ENCODE measurements at places on chromosomes 4 and X.

DNA sequence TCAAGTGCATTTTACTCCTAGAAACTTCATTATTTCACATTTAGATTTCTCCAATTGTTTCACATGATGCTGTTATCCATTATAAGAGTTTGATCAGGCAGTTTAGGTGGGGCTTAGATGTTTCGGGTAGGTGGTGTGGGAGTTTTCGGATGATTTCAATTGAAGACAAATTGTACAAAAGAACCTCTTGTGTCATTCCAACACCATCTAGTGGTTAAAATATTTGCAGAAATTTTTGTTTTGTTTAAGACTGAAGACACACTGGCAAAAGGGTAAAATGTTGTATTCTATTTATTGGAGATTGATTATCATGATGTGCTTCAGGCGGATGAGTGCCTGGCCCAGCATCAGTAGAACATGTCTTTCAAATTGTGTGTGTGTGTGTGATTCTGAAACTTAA is 212.7 kb downstream of the SH3BGRL start:
- no peak for DNase-seq

- no peak for DNase-seq
These were observed 57.3 kb downstream of the STOX2 start for GRCh38 chr4:183962419-183962818.

- no peak for DNase-seq
These were observed 112.5 kb upstream of the ATP6AP2 start for GRCh38 chrX:40468033-40468846.

DNA sequence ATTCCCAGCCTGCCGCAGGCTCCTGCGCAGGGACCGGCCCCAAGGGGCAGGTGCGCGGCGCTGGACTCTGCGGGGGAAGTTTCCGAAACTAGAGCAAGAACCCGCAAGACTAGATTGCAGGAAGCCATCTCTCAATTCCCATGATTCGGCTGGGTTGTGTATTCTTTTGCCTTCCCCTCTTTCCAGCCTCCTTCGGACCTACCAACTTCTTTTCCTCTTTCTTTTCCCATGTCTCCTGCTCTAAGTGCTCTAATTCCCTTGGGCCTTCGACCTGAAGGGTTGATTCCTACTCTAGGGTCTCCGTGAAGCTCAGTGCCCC is 645 bp upstream of the OPHN1 start:
- DNase-seq = no peak

DNA sequence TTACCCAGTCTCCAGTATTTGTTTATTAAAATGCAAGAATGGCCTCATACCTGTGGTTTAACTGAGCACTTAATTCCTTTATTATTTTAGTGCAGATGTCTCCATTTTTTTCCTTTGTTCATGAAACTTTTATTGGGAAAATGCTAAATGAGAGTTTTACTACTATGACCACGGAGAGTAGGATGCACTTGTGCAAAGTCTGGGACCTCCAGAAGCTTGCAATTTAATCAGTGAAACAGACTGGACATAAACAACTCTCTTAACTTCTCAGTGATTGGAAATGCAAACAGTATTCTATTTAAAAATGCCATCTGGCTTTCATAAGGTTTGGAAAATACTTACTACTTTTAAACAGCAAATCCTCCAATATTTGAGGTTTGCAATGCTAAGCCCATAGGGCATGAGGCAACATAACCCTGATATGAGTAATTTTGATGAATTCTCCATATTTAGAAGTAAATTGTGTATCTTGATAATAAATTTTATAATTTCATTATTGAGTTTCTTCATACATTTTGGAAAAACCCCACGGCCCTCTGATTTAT is 718.7 kb upstream of the MAGEB2 start:
- no peak for DNase-seq

- DNase-seq = no peak
These were observed 888.0 kb downstream of the TRAM1L1 start for GRCh38 chr4:116197317-116197809.

GRCh38 chrX:122517786-122518185 is 666.3 kb upstream of the GRIA3 start:
- DNase-seq = no peak

- DNase-seq = no peak
These were observed 8.4 kb upstream of the HERC3 start for GRCh38 chr4:88583631-88584470.

- no peak for DNase-seq
These were observed 20.3 kb downstream of the MEPE start for GRCh38 chr4:87853108-87853507.

DNA sequence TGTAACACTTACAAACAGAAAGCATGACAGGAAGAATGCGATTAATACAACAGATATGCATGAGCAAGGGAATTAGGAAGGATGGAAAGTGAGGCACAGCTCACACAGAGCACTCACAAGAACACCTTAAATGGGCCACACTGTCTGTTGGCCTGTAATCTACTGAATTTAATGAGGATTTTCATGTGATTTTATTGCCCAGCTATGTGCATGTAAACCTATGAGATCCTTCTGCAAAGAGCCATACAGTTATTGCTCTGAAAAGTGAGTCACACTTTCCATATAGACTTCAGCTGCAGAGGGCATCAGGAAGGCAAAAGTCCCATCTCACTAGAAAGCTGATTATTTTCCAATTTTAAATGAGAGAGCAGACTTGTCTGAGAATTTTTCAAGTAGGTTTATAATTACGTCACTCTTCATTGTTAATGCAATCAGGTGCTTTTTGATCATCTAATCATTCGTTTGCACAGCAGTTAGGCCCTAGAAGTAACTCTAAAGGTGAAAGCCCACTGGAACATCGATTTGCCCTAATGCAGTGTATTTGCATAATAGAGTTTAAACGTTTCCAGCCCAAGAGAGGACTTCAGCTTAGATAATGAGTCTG is 832.7 kb upstream of the INTU start:
- no peak for DNase-seq

DNA sequence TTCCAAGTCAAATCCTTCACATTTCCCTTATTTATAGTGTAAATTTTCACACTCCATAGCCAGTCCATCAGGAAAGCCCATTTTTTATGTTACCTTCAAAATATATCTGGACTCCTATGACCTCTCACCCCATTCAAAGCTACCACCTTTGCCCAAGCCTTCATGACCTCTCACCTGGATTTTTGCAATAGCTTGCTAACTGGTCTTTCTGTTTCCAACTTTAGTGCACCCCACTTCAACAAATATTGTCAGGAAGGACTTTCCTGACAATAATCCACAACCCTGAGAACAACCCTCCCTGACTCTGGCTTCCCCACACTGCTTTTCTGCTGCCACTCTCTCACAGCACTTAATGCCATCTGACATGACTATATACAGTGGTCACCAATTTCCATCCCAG is 33.4 kb downstream of the ASIC5 start:
- DNase-seq = no peak

GRCh38 chrX:1387141-1387776 is 4.7 kb downstream of the SLC25A6 start:
- DNase-seq = no peak

DNA sequence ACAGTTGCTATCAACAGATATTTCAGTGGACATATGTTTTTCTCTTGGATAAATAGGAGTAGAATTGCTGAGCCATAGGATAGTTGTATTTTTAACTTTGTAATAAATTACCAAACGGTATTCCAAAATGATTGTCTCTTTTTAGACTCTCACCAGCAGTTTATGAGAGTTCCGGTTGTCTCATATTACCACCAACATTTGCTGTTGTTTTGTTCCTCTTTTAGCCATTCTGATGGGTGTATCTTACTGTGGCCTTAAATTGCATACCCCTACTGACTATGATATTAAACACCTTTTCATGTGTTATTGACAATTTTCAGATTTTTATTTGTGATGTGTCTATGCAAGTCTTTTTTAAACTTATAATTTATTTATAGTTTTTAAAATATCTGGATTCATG is 39.7 kb downstream of the SNX25 start:
- no peak for DNase-seq

DNA sequence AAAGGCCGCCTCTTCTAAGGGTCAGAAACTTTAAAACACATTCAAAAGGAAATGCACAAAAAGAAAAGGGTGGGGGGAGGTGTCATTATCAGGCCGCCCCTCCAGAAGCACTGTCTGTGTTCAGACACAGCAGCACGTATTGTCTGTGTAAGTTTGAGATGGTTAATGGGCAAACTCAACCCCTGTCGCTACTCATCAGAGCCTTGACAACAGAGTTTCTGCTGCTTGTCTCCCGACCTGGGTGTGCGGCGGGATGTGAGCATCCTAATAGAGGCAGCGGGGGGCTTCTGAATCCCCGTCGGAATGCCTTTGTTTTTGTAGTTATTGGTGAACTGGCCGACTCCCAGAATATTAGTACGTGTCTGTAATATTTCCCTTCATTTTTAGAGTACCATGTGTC is 158.9 kb downstream of the DCTD start:
- DNase-seq = no peak

DNA sequence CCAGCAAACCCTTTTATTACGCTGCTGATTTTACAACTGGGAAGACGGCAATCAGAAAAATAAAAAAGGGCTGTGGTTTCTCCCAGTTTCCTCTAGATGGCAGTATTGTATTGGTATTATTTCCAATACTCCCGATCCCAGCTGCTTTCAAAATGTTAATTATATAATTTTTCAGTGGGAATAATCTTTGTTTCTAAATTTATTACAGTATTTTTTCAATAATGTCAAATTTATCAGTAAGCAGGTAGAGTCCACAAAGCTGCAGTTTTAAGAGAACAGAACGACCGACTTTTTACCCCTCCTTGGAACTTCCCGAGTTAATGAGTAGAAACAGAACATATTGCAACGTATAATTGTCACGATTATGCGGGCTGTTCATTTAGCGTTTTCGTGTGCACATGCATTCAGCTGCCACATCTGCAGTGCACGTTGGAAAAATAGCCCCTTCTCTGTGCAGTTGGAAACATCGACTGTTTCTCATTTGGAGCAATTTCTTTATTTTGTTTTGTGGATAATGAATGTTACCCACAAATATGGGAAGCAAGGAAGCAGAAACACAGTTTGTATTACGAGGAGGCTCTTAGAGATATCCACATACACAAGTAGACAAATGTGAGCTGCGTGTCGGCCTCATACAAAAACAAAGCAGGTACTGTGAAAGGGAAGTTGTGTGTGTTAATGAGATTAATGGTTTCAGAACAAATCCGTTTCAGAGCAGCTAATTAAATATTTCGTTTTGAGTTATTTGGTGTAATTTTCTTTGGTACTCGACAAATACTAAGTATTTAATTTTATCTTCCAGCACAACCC is 188.0 kb downstream of the STIM2 start:
- DNase-seq = no peak

GRCh38 chrX:37603938-37604409 is 32.5 kb downstream of the LANCL3 start:
- no peak for DNase-seq

GRCh38 chr4:39278476-39278875 is 87.7 kb downstream of the RFC1 start:
- DNase-seq = no peak

- DNase-seq = no peak
These were observed 404.8 kb downstream of the NLGN4X start for GRCh38 chrX:5823903-5824302.

- DNase-seq = no peak
These were observed 9.8 kb downstream of the PWWP3B start for GRCh38 chrX:106177982-106178321.

GRCh38 chr4:176793060-176793605 is 411 bp upstream of the VEGFC start:
- DNase-seq = no peak

- DNase-seq = no peak
These were observed 82.9 kb downstream of the PDLIM5 start for GRCh38 chr4:94534401-94535312.

DNA sequence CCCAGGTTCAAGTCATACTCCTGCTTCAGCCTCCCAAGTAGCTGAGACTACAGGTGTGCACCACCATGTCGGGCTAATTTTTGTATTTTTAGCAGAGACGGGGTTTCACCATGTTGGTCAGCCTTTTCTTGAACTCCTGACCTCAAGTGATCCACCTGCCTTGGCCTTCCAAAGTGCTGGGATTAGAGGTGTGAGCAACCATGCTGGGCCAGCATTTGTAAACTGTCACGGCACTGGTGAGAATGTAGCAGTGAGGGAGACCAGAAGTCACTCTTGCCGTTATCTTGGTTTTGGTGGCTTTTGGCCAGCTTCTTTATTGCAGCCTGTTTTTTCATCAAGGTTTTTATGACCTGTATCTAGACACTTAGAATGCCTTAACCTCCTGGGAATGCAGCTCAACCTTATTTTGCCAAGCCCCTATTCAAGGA is 22.4 kb downstream of the PCDH18 start:
- DNase-seq = no peak

DNA sequence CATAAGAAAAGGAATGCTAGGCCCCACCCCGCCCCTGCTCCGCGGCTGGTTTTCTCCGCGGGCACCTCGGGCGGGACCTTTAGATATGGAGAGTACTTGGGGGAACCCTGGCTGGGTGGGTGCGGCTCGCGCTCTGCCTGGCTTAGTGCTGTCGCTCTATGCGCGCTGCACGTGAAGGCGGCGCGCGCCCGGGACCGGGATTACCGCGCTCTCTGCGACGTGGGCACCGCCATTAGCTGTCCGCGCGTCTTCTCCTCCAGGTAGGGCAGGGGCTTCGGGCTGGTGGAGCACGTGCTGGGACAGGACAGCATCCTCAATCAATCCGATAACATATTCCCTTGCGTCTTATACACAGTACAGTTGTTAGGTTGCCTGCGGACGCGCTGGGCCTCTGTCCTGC is 56.0 kb downstream of the MAGEB10 start:
- no peak for DNase-seq

DNA sequence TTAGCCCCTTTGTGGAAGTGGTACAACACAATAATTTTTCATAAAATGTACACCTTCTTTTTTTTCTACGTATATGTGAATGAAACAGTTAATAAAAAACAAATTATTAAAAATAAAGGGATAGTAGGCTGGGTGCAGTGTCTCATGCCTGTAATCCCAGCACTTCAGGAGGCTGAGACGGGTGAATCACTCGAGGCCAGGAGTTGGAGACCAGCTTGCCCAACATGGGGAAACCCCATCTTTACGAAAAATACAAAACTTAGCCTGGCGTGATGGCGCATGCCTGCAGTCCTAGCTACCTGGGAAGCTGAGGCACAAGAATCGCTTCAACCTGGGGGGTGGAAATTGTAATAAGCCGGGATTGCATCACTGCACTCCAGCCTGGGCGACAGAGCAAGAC is 244.9 kb downstream of the RAPGEF2 start:
- DNase-seq = no peak

DNA sequence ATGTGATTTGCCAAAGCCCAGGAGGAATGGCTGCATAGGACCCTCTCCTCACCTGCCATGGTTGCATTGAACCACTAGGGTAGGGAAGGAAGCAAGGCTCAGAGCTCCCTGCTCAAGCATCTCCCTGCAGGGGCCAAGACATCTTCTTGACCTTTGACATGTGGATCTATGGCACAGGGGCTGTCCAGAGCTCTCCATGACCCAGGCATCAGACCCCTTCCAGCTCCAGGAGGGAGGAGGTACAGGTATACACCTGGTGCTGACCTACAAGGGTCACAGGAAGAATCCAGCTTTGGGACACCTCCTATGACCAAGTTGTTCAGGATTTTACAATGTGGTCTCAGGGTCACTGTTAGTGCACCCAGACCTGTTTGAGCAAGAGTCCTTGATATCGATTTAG is 23.2 kb upstream of the ASMTL start:
- DNase-seq = no peak

GRCh38 chr4:128782076-128782715 is 27.3 kb upstream of the JADE1 start:
- peak; percentile 19 for DNase-seq
